NCI-H1436 (cell line): ENCODE measurements at places on chromosomes 2 and 18.
A peak's percentile ranks its signal among the peaks of the same experiment; 100 is the strongest.

DNA sequence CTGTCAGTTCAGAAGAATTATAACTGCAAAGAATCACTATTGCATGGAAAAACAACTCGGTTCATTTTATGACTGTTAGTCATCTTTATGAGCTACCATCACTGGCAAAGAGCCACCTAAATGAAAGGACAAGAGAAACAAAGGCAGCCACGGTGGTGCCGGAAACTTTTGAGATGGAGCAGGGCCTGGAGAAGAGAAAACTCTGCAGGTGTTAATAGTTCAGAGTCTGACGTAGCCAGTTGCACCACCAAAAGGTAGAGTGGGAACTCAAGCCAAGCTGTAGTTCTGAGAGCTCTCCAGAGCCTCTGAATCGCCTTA lies 110.9 kb downstream of the FTCDNL1 start:
- DNase-seq, result no peak

- no peak for DNase-seq
Observed at GRCh38 chr2:160039166-160039903, 23.1 kb downstream of the PLA2R1 start.

DNA sequence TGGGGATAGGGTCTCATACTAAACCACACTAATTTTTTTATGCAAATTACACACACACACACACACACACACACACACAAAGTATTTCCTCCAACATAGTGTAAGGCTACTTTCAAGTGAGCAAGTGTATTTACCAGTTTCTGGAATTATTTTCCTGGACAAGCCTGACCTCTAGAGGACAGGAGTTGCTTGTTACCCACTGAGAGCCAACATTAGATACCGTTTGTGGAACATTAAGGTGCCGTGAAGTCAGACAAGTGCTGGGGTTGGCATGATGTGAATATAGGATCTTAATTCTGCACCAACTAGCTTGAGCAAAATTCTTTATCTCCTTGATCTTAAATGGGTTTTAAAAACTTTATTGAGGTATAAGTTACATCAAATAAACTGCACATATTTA lies 39.3 kb upstream of the SERPINB2 start:
- peak; percentile 15 for DNase-seq

DNA sequence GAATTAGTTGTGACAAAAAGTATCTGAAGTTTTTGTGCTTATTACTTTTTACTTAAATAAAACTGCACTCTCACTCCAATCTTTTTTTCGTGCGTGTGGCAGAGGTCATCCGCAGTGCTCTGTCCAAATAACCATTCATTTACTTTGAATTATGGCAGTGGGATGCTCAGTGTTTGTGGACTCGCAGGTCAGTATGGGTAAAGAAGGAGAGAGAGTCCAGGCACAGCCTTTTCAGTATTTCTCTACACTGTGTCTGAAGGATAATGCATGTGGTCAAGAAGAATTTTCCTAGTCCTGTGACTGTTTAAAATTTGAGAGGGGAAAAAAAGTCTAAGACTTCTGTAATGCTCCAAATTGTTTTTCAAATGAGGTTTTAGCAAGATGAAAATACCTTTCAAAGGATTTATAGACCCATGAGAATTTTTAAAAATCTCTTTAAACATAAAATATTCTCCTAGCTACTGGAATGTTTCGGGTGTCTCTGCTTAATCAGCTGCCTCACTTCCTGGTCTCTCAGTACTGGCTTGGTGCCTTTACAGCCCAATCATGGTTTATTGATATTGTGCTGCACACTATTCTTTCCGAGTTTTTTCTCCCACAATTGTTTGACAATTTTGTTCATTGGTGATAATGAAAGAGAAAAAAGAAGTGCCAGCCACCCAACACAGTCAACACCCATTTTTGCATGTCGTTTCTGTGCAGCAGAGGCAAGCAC lies 453.2 kb downstream of the PTPRM start:
- no peak for DNase-seq

DNA sequence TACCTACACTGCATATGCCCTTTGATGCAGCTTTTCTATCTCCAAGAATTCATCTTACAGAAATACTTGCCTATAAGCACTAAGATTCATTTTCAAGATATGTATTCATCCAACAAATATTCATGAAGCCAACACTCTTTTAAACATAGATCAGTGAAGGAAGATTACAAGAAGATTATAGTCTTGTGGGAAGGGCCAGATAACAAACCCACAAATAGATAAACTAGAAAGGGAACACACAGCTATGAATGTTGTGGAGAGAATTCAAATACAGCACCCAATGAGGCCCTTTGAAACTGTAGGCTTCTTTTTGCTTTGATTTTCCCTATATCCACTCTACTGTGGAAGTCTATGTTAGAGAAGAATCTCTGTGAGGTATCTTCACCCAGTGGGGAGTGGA lies 186.7 kb upstream of the RBMS1 start:
- DNase-seq, result no peak

DNA sequence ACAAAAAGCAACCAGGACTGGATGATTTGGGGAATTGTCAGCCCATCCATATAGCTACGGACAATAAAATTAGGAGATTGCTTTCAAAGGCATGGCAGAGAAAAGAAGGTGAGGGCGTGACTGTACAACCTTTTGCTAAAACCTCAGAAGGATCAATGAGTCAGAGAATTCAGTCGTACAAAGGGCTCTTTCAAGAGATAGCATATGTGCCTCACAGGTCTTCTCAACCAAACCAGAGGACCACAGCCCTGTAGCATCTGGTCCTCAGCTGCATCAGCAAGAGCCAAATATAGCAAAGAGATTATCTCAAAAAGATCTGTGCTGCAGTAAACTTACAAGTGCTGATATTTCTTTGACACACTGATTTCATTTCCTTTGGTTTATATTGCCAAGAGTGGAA lies 149.9 kb upstream of the RAB6C start:
- no peak for DNase-seq

GRCh38 chr18:42883169-42883568 lies 232.3 kb downstream of the RIT2 start:
- DNase-seq, result peak; percentile 41

DNA sequence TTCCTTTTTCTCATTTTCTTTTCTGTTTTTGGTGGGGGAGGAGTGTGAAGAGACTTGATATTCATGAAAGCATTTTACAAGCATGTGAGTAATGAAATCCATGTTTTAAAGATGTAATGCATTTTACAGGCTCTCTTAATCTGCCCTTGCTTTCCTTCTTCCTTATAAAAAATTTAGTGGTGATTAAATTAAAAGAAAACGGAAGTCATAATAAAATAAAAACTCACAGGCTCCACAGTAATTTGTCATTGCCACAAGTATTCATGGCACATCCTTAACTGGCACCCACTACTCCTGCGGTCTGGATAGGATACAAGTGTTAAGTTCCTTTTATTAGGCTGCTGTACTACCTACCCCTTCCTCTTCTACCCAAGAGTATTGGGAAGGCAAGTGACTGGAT lies 241.2 kb downstream of the SLC4A3 start:
- no peak for DNase-seq

- no peak for DNase-seq
Observed at GRCh38 chr18:50830544-50830943, 10.7 kb upstream of the MRO start.

GRCh38 chr2:170530284-170530745 lies 184.8 kb upstream of the SP5 start:
- peak; percentile 94 for DNase-seq

DNA sequence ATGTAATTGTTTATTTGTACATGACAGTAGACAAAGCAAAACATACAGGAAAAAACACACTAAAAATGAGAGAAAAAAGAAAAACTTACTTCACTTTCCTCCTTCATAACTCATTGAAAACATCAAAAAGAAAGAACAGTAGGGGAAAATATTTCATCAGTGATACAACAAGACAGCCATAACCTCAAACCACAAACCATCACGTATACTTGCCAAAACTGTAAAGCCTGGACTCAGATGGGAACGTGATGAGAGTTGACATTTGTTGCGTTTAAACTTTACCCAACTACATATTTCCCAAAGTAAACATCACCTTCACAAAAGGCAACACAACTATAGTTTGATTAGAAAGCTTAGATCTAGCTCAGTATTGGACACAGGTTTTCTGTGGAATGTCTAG lies 278.2 kb upstream of the COL3A1 start:
- DNase-seq, result no peak

- DNase-seq, result no peak
Observed at GRCh38 chr2:196136151-196136550, 35.2 kb downstream of the STK17B start.

DNA sequence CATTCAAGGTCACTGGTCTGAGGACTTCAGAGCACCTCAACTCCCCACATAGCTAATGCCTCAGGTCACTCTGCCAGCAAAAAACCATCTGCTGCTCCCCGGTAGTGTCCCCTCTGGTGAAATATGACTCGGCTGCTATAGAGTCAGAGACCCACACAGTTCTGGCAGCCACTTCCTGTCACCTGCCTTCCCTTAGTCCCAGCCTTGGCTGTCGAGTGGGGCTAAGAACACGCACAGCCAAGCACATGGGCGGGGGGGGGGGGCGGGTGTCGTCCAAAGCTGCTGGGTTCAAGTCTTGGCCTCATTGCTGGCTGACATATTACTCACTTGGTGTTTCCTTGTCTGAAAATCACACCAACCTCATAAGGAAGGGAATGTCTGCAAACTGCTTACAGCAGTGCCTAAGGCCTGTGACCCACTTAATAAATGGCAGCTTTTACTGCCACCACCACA lies 37.5 kb downstream of the POLR1A start:
- no peak for DNase-seq

DNA sequence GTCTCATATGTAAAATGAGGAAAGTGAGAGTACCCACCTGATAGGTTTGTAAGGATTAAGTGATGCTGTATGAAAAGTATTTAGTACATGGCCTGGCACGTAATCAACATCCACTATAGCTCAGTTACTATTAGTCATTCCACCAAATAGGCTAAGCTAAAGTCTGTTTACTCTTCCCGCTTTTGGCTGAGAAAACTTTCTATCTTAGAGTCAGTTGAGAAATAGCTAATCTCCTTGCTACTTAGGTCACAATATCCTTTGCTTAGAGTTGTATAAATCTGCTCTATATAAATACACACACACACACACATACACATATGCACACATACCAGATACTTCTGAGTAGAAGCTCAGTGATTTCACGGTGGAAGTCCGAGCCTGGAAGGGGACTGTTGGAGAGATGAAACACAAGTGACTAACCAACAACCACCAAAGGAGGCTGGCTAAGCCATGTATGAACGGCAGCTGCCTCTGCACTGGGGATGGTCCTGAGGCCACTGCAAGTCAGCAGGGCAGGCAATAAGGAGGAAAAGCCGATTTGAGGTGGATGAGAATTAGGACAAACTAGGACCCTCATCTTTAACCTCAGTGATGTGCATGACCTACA lies 104.6 kb upstream of the EPHA4 start:
- DNase-seq, result no peak

DNA sequence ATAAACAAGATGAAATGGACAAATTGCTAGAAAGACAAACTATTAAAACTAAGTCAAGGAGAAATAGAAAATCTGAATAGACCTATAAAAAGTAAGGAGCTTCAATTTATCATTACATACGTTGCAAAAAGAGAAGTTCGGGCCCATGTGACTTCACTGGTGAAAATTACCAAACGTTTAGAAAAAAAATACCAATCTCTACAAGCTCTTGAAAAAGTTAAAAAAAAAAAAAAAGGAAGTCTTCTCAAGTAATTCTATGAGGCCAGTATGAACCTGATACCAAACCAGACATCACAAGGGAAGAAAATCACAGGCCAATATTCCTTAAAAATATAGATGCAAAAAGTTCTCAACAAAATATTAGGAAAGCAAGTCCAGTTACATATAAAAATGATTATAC lies 20.2 kb upstream of the ACVR2A start:
- DNase-seq, result no peak

DNA sequence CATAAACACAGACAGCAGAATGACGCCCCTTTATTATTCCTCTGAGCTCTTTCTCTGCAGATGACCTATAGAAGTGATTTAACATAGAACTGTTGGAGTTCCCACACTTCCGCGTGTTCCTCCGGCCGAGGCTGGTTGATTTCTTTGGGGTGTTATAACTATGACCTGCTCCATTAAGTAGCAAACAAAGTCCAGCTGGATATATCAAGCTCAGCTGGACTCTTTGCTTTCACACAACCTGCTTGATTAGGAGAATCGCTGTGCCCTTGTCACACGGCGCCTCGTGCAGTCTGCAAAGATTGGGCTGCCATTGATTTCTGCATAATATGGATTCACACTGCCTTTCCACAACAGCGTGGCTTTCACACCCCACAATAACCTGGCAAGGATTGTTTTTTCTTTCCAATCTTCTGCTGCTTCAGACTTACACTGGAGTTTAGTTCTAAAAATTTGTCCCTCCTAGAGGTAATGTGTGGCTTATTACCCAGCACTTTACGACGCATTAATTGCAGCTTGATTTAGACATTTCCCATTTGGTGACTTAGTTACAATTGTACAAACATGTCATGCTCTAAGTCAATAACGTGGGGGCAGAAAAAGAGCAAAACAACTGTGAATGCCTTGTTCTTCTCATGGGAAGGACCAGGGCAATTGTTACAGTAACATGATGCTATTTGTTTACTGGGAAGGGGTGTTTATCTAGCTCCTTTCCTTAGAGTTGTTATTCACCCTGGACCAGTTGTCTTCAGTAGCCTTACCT lies 485.7 kb downstream of the TXNL1 start:
- DNase-seq, result peak; percentile 21

DNA sequence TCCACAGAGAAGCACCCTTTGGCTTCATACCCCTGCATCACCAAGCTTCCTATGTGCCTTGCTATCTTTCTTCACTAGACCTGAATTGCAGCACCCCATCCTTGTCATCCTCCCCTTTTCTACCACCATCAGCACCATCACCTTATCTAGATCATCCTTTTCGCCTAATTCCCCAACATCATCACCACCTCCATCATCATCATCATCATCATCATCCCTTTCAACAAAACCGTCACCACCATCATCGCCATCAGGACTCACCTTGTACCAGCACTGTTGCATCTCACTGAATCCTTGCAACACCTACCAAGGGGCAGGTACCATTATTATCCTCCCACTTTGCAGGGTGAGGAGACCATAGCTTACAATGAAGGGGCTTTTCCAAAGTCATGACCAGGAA lies 10.8 kb upstream of the ECEL1 start:
- DNase-seq, result no peak

DNA sequence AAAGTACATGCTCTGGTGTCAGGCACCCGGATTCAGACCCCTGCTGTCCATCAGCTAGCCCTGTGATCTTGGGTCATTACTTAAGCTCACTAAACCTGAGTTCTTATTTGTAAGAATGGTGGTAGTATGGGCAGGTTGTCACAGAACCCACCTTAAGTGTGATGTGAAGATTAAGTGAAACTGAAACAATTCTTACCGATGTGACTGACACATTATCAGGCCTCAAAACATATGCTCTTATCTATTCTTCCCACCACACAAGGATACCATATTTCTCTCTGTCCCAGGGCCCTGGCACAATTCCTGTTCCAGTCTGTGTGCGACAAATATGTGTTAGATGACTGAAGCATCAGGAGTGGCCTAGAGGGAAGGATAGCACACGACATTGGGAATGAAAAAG lies 11.0 kb upstream of the CDC42EP3 start:
- no peak for DNase-seq

DNA sequence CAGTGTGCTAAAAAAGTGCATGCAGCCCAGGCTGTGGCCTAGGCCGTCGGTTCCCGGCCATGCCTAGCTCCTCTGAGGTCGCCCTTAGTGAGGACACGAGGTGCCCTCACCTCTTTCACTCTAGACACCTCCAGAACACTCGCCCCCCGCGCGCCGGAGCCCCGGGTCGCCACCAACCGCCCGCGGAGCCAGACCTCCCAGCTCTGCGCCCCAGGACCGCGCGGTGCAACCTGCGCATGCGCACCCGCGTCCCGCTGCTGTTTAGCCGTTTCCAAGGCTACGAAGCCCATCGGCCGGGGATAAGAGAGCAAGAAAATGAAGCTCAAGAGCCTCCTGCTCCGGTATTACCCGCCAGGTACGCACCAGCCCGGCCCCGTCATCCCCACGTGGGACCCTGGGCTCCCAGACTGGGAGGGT lies at the start of gene DAW1:
Gene DAW1 (plus strand): TSS at position 257 of the 417 bp plus-strand sequence. CDS start 59 bp downstream, at position 316.
- peak; percentile 55 for DNase-seq
